Mesothelial cell of epicardium (in vitro differentiated cells): ENCODE measurements at places on chromosomes 12 and 14. TPM values are rescaled to one million over a fixed set of nuclear protein-coding genes. Genes with fewer than 3 reads are reported as not detected.

GRCh38 chr14:65794674-65795279 lies 382.2 kb downstream of the FUT8 start:
- H3K36me3 ChIP-seq = no peaks in the 10 kb centered on the region
- no peaks in the 10 kb centered on the region for H3K4me1 ChIP-seq
- H3K27ac ChIP-seq = no peak overlapping the region
- no peak for DNase-seq

DNA sequence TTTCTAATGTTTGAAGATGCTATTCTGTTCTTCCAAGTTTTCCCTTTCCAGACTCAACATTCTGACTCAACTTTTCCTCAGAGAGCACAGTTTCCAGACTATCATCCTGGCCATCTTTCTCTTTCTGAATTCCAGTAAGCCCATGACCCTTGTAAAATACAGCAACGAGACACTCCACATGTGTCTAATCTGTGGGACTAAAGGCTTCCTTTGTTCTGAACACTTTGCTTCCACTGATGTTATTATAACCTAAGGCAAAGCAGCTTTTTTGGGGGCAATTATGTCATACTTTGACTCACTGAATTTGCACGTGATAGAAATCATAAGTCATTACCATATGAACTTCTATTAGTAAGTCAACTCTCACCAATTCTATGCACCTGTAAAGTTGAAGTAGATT lies 6.3 kb upstream of the ART4 start:
- H3K27me3 ChIP-seq = no peaks in the 10 kb centered on the region
- peak overlapping the region; percentile 93 for H3K27ac ChIP-seq
- H3K4me3 ChIP-seq = no peak overlapping the region
- no peak for DNase-seq

GRCh38 chr14:68729556-68729955 lies 63.3 kb downstream of the ZFP36L1 start:
- peaks cover 42% of the 10 kb centered on the region for H3K4me1 ChIP-seq
- no peak overlapping the region for H3K4me3 ChIP-seq
- H3K27me3 ChIP-seq = no peaks in the 10 kb centered on the region
- H3K27ac ChIP-seq = peak overlapping the region; percentile 31
- H3K36me3 ChIP-seq = no peaks in the 10 kb centered on the region

DNA sequence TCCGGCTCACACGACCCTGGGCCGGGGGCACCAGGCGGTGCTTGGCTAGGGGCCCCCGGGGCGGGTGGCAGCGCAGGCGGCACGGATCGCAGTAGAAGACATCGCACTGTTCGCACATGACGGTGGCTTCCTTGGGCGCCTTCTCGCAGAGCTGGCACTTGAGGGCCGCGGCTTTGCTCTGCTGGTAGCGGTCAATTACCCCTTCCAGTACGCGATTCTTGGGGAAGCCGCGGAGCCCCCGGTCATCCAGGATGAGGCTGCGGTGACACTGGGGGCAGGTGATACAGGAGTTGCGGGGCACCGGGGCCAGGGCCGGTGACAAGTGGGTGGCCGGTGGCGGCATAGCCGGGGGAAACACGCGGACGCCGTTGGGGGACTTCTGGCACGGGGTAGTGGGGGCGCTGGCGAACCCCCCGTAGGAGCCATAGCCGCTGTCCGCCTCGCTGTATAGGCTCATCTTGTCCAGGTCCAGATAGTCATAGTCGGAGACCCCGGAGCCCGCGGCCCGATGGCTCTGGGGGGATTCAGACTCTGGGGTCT lies 553 bp downstream of the TRIM9 start:
- no peak overlapping the region for H3K27ac ChIP-seq
- peaks cover 47% of the 10 kb centered on the region for H3K27me3 ChIP-seq
- no peaks in the 10 kb centered on the region for H3K36me3 ChIP-seq
- peak overlapping the region; percentile 86 for H3K4me3 ChIP-seq
- DNase-seq = no peak
- peaks cover 26% of the 10 kb centered on the region for H3K4me1 ChIP-seq

GRCh38 chr14:101819251-101819990 lies 57.9 kb downstream of the PPP2R5C start:
- H3K27ac ChIP-seq = no peak overlapping the region
- H3K36me3 ChIP-seq = peaks cover 3% of the 10 kb centered on the region
- no peak overlapping the region for H3K4me3 ChIP-seq
- no peak for DNase-seq

The AQP6 gene
- 0.11 to 0.16 TPM (median 0.11 TPM) in 3 replicates for total RNA-seq
